ENCODE measurements at places on chromosomes 1 and 21.

DNA sequence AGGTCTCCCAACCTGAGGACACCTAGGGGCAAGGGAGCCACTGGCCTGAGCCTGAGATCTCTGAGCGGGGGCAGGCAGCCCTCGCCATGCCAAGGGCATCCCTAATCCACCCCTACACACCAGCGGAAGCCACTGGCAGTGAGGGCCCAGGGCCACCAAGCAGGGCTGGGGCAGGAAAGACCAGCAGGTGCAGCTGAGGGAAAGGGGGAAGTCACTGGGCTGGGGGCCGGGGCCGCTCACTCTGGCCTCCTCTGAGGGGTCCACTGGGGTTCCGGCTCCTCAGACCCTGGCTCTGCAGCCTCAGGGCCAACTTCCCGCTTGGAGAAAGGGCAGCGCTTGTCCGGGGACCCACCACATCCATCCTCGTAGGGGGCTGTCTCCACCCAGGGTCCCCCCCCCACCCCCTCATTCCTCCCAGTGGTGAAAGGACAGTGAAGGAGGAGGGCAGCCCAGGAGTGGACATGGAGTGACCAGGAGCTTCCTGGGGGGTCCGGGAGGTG is 42.5 kb upstream of the ACTRT2 start:
- DNase-seq = no peak

- DNase-seq = no peak
These were observed 11.8 kb downstream of the LY9 start for GRCh38 chr1:160807738-160808137.

- DNase-seq = no peak
These were observed 212.7 kb downstream of the PTBP2 start for GRCh38 chr1:96934282-96934681.

DNA sequence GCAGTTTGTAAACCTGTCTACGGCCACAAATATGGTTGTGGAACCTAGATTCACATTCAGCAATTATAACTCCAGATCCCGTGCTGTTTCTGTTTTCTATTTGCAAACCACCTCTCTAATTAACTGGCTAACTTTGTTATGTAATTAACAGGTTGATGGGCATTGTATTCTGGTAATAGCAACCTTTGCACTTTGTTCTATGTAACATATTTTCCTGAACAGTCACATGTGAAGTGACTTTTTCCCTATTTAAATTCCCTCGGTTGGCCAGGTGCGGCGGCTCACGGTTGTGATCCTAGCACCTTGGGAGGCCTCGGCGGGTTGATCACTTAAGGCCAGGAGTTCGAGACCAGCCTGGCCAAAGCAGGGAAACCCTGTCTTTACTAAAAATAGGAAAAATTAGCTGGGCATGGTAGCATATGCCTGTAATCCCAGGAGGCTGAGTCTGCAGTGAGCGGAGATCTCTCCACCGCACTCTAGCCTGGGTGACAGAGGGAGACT is 1.4 kb downstream of the ACADM start:
- DNase-seq = no peak

DNA sequence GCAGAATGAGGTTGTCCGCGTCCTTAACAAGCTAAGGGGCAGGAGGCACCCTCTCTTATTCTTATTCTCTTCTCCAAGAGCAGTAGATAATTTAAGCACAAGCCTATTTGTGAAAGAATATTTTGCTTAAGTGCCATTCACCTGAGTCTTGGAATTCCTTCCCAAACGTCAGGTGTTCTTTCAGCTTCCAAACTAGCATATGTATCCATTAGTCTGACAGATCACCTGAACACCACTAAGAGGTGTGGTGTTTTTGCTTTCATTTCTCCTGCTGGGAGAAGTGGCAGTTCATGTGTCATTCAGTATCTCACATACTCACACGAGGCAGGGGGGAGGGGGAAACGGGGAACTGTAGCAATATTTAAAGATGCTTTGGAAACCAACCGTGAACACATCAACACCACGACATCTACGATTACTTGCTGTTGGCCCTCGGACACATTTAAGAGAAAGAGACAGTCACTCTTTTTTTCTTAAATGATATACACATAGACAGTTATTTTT is 45.5 kb upstream of the RBM15 start:
- DNase-seq = no peak

DNA sequence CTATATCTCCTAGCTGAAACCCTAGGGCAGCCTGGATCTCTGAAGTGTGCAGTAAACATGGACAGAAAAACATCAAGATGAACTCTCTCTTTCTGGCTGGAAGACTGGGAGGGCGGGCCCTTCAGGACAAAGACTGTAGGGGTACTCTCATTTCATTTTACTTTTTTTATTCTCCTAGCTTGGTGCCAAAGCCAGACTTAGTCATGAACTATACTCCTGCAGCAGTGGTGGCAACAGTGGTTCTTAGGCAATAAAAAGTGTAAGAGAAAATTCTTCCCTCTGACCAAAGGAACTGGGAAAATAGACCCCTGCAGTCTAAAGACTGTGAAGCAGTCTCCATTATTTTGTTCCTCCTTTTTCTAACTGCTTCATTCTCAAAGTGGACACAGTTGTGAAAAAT is 213.8 kb upstream of the JUN start:
- DNase-seq = no peak

DNA sequence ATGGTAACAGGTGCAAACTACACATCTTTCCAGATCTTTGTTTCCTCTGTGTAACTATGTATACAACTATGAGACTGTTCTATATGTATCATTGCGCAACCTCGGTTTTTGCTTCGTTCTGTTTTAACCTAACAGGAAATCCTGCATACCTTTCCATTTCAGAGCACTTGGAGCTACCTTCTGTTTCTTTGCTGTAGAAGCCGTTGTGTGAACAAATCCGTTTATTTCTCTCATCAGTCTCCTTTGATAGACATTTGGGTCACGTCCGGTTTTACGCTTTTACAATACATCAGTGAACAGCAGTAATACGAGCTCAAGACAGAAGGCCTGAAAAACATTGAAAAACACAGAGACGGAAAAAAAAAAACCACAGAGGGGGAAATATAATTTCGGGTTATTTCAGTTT is 10.5 kb downstream of the ATP5IF1 start:
- peak; percentile 27 for DNase-seq

- no peak for DNase-seq
These were observed 5.6 kb downstream of the PRCC start for GRCh38 chr1:156772728-156773497.

- no peak for DNase-seq
These were observed 127.3 kb downstream of the CAMTA1 start for GRCh38 chr1:6912518-6912917.

DNA sequence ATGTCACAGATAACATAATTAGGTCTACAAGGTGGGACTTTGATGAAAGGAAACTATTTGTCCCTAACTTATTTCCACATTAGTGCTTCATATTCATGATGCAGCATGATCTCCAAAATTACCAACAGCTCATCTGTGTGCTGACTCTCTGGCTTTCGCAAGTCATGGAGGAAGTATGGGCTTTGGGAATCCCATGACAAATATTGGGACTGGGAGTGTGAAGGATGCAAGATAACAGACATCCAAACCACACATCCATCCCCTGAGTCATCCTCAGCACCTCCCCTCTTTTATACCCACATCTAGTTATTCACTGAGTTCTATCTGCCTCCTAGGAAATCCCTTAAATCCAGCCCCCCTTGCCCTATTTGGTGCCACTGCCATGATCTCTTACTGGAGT is 102.8 kb upstream of the COL24A1 start:
- no peak for DNase-seq

GRCh38 chr1:204134103-204134502 is 17.7 kb downstream of the ETNK2 start:
- DNase-seq = no peak

- no peak for DNase-seq
These were observed 8.2 kb upstream of the FNDC7 start for GRCh38 chr1:108704496-108704895.
